ENCODE measurements at places on chromosomes 3 and 15.

GRCh38 chr3:141460097-141460704 lies 26.6 kb upstream of the RASA2 start:
- DNase-seq = peak; percentile 89

DNA sequence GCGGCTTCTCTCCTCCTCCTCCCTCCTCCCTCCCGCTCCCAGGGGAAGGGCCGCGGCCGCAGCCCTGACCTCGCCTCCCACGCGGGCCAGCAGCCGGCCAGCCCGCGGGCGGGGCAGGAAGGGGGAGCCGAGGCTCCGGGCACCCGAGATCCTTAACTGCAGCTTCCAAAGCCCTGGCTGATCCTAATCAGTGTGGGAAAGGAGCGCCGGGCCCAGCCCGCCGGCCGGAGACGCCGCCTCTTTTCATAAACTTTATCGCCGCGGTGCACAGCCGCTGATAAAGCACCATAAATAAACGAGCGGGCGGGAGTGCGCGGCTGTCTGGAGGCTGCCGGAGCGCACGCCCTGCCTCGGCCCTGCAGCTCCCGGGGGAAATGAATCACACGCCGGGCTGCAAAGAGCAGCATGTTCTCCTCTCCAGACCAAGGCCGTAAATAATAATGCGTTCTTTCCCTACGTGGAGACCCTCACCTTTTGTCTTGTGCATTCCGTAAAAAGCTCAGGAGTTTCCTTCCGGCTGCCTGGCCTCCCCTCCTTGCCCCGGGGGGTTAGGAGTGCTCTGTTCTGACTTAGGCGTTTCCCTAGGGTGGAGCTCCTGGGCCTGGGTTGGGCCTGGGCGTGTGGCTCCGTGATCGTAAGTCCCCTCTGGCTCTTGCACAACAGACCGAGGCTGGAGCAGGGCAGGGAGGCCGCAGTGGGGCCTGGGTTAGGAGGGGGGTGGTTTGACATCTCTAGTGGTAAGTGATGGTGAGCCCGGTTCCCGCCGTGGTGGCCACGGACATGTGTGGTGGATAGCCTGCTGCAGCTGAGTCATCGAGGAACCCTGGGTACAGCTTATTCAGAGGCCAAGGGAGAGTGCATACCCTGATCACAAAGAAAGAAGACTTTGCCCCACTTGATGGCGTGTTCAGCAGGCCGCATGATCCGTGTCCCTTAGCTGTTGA lies 132.6 kb upstream of the HES1 start:
- no peak for DNase-seq

DNA sequence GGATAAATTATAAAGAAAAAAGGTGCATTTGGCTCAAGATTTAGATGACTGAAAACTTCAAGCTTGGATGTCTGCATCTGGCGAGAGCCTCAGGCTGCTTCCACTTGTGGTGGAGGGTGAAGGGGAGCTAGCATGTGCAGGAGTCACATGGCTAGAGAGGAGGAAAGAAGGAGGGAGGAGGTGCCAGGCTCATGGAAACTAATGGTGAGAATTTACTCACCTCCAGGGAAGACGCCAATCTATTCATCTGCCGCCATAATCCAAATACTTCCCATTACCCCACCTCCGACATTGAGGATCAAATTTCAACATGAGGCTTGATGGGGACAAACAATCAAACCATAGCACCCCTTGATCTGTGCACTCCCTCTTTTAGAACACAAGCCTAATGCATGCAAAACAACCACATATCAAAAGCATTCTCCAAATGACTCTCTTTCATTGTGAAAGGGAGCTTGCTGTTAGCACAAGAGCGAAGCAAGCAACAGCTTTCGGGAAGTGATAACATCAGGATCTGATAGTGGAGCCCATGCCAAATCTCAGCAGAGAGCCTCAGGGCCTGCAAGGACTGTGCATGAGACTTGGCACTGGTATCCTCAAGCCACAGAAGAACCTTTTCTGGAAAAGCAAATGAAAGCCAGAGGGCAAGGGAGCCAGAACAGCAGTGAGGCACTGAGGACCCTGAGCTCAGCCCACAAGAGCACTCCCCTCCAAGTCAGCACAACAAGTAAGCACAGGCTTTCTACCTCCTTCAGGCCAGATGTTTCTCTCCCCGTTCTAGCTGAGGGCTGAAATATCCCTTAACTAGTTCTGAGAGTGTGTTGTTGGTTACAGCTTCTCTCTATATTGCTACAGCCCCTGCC lies 50.2 kb upstream of the THBS1 start:
- no peak for DNase-seq

DNA sequence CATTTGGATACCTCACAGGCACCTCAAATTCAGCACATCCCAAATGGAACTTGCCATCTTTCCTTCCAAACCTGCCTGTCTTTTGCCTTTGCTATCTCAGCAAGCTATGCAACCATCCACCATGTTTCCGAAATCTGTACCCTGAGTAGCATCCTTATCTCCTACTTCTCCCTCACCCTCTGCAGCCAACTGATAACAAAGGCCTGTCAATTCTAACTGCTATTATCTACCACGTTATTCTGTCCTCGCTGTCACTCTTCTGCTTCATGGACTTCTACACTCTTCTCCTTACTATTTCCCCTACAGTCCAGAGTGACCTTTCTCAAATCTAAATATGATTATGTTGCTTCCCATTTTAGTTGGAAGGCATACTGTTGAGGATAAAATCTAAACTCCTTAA lies 25.5 kb upstream of the TAFA4 start:
- DNase-seq = no peak

Measured in CD4-positive, alpha-beta T cell treated with Interleukin-17A for 1 hour (primary cell).